ENCODE measurements at places on chromosomes 6 and 20.

DNA sequence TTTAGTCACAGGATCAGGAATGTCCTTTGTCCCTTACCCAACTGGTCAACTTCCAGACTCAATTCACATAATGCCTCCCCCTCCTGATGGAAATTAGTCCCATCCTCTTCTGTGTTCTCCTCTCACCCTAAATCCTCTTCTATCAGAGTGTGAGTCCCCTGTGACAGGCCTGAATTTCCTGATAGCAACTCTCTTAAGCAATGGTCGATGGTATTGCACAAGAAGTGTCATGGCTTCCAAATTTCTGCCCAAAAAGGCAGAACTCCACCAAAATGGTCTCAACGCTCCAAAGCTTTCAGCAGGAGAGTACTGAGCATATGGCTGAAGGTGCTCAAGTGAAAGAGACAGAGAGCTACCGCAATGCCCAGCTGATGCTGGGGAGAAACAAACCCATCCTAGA lies 2.4 kb downstream of the PREP start:
- DNase-seq: no peak

- no peak for DNase-seq
Measured at GRCh38 chr20:25038103-25038410, 19.9 kb downstream of the ACSS1 start.

- no peak for DNase-seq
Measured at GRCh38 chr6:17980329-17980728, 7.1 kb downstream of the KIF13A start.

DNA sequence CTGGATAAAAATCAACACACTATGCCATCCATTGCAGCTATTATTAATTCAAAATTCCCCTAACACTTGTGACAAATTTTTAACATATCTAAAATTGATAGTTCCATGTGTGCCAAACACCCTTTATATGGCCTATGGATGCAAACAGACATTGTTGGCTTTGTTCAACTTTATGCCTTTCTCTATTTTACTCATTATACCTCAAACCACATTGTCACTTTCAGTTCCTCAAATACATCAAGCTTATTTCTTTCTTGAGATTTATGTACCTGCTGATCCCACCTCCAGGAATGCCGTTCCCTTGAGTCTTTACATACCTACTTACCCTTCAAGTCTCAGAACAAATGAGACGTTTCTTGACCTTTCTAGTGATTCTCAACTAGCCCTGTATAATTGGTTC lies 193.5 kb upstream of the PLN start:
- DNase-seq: no peak

DNA sequence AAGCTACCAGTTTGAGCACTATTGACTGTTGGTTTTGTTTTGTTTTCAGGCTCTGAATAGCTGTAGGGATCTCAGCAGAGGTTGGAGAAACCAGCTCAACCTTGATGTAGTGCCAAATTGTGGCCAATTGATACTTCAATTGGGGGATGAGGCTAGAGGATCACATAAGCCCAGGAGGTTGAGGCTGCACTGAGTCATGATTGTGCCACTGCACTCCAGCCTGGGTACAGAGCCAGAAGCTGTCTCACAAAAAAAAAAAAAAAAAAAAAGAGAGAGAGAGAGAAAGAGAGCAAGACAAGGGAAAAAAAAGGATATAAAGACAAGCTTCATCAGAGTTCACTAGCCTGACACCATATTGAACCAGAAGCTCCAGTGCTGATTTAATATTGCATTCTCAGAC lies 702.1 kb downstream of the FRK start:
- no peak for DNase-seq

DNA sequence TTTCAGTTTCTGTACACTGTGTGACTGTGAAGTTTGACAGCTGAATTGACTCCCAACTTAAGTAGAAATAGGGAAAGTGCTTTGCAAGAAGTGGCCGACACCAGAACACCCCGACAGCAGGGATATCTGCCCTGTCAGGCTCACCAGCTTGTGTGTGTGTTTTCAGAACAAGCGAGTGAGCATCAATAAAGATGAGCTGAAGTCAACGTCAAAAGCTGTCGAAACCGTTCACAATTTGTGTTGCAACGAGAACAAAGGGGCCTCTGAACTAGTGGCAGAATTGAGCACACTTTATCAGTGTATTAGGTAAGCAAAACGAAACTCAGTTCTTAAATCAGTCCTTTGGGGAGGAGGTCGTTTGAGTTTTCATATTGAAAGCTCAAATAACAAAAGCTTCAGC lies 10.7 kb downstream of the NELFCD start:
- no peak for DNase-seq

- DNase-seq: no peak
Measured at GRCh38 chr6:164097551-164098398, 683.3 kb downstream of the QKI start.

DNA sequence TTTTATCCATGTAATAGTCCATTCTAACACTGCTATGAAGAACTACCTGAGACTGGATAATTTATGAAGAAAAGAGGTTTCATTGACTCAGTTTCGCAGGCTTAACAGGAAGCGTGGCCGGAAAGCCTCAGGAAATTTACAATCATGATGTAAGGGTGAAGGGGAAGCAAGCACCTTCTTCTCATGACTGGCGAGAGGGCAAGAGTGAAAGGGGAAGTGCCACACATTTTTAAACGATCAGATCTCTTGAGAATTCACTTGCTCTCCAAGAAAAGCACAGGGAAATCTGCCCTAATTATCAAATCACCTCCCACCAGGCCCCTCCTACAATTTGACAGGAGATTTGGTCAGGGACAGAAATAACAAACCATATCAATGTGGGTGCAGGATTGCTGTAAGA lies 859.7 kb downstream of the EPHA7 start:
- DNase-seq: no peak

DNA sequence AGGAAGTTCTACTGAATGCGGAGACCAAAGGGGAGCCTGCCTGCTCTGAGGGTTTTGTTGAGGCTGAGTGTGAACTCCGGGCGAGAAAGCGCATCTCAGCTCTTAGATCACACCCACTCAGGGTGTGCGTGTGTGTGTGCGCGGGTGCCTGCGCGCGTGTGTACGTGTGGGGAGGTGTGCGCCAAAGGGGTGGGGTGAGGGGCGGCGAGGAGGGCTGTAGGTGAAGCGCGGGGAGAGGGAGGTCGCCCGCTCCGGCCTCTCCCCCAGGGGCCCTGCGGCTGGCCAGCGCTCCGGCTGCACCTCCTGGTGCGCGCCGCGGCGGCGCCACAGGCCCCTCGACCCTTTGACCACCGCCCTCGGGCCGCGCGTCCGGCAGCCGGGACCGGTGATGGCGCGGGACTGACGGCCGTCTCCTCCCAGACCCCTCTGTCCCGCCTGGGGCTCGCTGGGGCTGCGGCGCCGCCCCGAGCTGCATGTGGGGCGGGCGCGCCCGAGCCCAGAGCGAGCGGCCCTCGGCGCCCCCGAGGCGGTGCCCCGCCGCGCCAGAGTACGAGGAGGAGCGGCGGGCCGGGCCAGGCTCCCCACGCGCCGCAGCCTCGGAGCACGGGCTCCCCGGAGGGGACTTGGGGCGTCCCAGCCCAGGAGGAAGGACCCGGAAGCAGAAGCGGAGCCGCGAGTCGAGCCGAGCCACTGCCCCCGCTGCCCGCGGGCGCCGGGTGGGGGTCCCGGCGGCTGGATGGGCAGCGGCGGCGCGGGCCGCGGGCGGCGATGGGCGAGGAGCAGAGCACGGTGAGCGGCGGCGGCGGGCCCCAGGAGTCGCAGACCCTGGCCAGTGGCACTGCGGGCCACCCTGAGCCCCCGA lies at the start of gene RNF217:
TSS of gene RNF217 (plus strand) at position 661 of the 862 bp plus-strand sequence. CDS start at position 769, 108 bp downstream.
- DNase-seq: no peak

GRCh38 chr6:47203266-47203937 lies 106.3 kb downstream of the TNFRSF21 start:
- no peak for DNase-seq

DNA sequence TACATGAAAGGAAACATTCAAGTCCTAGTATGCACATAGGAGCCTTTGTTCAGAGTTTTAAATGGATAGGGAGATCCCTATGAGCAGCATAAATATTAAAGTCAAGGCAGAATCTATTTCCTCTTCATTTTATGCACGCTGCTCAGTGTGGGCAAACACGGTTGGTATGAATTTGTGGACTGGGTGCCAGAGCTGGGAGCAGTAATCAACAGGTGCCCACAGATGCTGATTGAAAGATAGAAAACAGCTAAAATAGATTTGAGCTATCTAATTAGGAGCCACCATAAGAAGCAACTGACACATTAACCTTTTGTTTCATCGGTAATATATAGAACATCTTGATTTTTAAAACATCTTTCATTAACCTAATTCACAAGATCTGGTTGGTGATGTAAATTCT lies 175.5 kb downstream of the EYS start:
- DNase-seq: no peak

- no peak for DNase-seq
Measured at GRCh38 chr6:132971676-132972075, 157.3 kb downstream of the RPS12 start.

DNA sequence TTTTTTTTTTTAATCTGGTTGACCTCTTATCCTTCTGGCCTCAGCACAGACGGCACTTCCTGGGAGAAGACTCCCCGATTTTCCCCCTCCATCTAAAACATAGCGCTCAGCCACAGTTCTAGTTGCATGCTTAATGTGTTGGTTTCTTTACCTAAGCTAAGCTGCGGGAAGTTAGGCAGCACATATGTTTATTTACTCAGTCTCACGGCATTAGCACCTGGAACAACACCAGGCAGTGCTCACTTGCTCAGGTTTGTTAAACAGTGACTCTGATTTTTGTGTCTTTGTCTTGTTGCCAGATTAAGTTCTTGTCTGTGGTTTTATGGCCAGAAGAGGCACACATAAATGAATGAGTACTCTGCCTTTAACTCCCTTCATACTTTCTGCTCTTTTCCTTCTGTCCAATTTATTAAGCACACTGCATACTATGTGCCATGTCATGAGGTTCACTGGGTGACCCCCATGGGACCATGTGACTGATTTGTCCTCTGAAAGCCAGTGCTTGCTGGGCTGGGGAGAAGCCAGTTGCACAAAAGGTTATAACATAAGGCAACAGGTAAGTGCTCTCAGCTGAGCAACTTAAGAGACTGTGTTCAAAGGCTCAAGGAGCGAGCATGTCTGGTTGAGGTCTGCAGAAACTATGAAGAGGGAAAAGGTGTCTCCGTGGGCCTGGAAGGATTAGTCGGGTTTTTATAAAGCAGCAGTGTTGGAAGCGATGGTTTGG lies 93.6 kb downstream of the RPP40 start:
- no peak for DNase-seq
